K562 (cell line): ENCODE measurements at places on chromosomes 6 and 20. TPM values are rescaled to one million over a fixed set of nuclear protein-coding genes. Genes with fewer than 3 reads are reported as not detected.

GRCh38 chr20:21564127-21564773, 50.4 kb upstream of the NKX2-2 start:
- DNase-seq = no peak

DNA sequence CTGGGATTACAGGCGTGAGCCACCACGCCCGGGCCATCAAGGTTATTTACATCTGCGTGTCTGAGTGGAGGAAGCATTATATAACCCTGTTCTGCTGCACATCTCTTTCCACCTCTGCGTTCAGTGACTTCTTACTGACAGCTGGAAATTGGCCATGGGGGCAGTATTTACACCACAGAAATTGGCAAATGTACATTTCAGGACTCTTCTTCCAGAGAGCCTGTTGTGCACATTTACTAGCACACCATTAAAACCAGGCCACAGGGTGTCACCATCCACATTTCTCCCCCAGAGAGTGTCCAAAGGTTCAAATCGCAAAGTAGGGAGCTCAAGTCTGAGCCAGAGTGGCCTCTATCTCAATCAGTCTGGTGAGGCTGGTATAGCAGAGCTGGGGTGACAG, 62.9 kb upstream of the SNX9 start:
- no peak for DNase-seq

Gene LTV1
- 123 and 141 TPM in 2 replicates for polyA plus RNA-seq

DNA sequence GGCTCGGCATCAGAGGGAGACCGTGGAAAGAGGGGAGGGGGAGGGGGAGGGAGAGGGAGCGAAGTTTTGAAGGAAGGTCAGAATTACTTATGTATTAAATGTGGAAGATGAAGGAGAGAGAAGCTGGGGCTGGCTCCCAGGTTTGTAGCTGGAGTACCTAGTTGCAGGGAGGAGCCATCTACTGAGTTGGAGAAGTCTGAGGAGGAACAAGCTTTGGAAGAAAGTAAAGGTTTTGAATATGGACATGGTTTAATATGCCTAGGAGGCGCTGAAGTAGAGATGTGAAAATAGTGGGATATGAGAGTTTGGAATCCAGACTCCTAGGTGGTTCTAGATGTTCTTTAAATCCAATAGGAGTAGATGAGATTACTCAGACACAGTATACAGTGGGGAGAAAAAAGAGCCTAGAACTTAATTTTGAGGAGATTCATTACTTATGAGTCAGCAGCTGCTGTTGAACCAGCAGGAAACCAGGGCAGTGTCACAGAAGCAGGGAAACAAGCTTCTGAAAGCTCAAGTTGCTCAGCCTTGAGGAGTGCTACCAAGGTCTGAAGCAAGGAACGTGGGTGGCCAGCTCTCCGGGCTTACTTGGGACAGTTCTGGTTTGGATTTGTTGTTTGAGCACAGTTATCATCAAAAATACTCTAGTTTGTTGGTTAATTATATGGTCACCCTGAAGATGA, 149.3 kb downstream of the UTRN start:
- DNase-seq = no peak

- peak; percentile 41 for DNase-seq
Measured at GRCh38 chr6:99905209-99906106, 88.6 kb downstream of the MCHR2 start.
